Neuronal stem cell (in vitro differentiated cells): ENCODE measurements at places on chromosomes 6 and 20.

- no peak for DNase-seq
Measured at GRCh38 chr20:46820682-46821081, 74.0 kb upstream of the EYA2 start.

DNA sequence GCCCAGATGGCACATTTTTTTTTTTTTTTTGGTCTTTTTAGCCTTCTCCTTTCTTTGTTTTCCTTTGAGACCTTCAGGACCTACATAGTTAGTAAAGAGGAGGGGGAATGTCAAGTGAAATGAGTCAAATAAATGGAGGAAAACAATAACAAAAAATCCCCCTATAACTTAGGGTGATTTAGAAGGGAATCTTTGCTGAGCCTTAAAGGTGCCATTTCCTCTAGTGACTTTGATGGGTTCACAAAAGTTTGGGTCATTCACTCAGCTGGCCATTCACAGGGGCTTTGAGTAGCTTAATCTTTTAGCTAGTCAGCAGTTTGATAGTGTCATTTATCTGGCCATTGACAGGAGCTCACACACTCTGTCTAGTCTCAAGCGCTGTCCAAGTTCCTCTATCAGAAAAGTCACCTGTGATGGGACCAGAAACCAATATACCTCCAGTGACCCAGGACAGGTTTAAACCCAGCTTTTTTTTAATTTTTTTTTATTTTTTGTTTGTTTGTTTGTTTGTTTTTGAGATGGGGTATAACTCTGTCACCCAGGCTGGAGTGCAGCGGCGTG is 275.1 kb upstream of the PRDM1 start:
- no peak for DNase-seq

DNA sequence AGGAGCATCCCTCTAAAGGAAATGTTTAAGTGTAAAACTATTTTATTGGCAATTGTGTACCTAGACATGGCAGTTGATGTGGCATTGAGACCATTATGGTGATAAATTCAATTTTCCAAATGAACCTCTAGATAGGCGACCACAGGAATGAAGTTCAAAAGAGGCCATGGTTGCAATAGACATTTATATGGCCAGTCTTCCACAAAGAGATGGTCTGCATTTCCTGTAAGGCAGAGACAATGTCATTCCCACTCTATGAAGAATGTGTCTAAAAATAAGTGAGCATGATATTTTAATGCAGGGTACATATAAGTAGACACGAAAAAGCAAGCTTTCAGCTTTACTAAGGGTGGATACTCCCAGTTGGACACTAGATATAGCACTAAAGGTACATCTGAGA is 40.9 kb downstream of the THEMIS start:
- no peak for DNase-seq

DNA sequence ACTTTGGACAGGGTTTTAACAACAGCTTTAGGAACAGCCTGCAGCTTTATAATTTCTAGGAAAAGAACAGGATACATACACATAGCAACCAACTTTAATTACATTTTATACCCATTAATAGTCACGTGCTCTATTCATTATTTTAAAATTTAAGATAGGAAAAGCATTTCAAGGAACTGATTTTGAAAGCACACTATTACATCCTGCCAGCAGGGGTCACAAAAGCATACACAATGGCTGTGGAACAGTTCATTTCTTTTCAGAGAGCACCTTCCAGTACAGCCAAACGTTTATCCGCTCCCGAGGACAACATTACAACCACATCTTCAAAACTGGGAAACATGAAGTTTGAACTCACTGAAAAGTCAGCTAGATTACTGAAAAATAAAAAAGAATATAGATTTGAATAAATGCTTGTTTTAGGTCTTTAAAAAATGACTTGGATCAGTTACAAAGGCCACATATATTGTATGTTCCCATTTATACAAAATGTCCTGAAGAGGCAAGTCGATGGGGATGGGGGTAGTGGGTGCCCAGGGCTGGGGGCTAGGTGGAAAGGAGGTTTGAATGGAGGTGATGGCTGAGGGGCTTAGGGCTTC is 104.6 kb upstream of the EXOC2 start:
- peak; percentile 39 for DNase-seq

DNA sequence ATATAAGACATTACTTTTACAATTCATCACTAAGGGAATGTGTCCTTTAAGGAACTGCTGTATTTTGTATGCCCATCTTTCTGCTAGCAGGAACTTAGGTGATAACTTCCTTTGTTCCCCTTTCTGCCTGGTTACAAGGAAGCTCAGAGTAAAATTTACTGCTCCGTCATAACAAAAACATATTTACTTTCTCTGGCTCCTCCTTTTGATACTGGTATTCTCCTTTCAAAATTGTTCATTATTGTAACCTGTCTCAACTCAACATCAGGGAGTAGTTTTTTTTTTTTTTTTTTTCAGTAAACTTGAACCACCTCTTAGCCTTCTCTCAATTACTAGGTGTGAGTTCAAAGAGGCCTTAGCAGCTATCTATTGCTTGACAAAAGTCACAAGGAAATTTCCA is 37.1 kb downstream of the RIPOR2 start:
- DNase-seq: no peak

DNA sequence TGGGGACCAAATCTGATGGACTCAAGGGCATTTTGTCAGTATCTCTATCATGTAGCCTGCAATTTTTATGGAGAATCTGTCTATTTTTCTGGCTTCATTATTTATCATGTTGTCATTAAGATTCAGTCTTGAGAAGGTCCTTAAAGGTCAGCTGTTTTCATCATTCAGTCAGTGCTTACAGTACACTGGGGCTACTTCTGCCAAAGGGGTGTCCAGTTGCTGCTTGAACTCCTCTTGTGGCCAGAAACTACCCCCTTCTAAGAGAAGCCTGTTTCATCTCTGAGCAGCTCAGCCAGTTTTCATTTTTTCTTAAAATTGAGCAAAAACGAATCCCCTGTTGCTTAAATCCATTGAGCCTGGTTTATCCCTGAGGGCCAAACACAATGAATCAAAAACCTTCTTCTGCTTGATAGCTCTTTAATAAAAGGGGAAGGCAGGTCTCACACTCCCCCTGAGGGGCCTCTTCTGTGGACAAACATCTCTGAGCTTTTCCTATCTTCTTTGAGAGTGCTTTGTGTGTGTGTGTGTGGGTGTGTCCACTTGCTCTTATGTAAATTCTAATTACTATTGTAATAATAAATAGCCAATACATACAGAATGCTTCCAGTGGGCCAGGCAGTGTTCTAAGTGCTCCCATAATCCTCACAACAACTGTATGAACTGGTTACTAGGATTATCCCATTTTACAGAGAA is 172.2 kb downstream of the PLCB1 start:
- DNase-seq: no peak

DNA sequence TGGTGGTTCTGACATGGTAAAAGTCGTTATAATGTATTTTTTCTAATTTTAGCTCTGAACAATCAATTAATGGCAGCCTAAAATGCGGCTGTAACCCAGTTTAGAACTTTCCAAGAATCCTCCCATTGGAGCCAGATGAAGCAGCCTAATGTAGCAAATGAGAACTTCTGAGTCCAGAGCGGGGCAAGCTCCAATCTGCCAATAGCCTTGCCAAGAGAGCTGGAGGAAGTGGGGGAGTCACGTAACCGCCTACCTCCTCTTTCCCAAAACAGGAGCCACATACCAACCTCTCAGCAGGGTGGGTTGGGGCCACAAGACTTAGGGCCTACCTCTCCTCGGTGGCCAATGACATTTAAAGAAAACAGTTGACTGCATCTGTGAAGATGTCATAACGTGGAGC is 230.6 kb downstream of the SOD2 start:
- DNase-seq: no peak

- no peak for DNase-seq
Measured at GRCh38 chr6:17881085-17881858, 106.2 kb downstream of the KIF13A start.
